ENCODE measurements at places on chromosomes 2 and 18. TPM values are rescaled to one million over a fixed set of nuclear protein-coding genes. Genes with fewer than 3 reads are reported as not detected.
A peak's percentile ranks its signal among the peaks of the same experiment; 100 is the strongest.

Gene CAPN14
- 0.23 TPM for total RNA-seq

Gene TMEM163
- total RNA-seq = 1.3 TPM

Gene RNF181
- 133 TPM for total RNA-seq

Gene SLC23A3
- 5.2 TPM for total RNA-seq

Gene ASPRV1
- total RNA-seq = 0.15 TPM

DNA sequence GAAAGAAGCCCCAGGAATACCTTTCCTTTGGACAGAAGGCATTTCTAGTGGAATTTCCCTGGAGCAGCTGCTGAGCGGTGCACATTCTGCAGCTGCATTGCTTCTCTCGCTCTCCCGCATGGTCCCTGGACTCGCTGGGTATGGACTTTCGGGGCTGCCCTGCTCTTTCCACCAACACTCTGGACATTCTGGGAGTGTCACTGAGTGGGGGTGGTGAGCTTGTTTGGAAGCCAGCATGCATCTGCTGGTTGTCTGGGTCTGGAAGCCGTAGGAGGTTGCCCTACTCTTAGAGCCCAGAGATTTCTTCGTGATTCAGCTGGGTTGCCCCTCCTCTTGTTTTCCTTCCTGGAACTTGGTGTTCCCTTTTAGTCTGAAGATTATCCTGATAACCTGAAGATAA, 52.6 kb downstream of the TWIST2 start:
- peak; percentile 4 for DNase-seq

DNA sequence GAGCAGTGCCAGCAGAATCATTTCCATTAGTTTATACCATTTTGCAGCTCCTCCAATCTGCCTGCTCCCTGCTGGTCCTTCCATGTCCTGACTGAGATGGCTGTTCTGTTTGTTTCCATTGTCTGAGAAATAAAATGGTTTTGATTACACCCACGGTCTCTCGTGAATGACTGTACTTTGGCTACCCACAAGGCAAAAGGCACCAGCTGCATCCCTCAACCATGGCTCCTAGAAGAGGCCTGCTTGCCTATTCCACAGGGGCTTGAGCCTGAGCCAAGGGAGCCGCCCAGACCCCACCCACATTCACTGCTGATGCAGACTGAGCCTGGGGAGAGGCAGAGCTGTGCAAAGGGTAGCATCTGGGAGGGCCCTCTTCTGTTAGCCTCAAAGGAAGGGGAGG, 31.2 kb downstream of the MARCHF4 start:
- no peak for DNase-seq

DNA sequence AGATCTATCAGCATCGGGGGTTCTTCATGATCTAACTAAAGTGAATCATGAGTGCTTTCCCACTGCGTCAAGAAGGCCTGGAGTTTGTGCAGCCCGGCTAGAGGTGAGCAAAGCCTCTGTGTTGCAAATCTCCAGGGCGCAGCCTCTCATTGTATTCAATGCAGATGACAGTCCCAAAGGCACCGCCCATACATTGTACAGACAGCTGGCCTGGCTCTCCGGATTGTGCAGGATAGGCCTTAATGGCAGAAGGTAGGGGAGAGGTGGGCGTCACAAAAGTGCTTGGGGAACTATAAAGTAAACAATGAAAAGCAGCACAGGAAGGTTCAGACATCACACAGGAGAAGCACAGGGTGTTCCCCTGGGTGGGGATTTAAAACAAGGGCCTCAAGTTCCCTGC, 907 bp upstream of the GYPC start:
- DNase-seq = no peak

GRCh38 chr18:10401930-10402329, 52.5 kb upstream of the APCDD1 start:
- no peak for DNase-seq

- DNase-seq = no peak
Observed at GRCh38 chr2:144619760-144620159, 99.8 kb upstream of the ZEB2 start.

- peak; percentile 92 for DNase-seq
Observed at GRCh38 chr2:62489162-62489561, 16.8 kb downstream of the TMEM17 start.

All from endothelial cell of umbilical vein (primary cell).